ENCODE measurements at places on chromosomes 7 and 10.

DNA sequence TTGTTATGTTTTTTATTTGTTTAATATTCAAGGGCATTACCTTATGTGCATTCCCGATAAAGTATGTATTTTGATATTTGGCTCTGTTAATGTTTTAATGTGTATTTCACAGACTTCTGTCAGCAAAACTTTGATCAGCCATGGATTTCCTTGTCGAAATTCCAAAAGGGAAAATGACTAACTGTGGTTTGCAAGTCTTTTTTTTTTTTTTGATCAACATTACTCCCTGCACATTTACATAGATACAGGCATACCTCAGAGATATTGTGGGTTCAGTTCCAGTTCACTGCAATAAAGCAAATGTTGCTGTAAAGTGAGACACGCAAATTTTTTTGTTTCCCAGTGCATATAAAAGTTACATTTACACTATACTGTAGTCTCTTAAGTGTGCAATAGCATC, 351.9 kb downstream of the CXCL12 start:
- no peak for DNase-seq

DNA sequence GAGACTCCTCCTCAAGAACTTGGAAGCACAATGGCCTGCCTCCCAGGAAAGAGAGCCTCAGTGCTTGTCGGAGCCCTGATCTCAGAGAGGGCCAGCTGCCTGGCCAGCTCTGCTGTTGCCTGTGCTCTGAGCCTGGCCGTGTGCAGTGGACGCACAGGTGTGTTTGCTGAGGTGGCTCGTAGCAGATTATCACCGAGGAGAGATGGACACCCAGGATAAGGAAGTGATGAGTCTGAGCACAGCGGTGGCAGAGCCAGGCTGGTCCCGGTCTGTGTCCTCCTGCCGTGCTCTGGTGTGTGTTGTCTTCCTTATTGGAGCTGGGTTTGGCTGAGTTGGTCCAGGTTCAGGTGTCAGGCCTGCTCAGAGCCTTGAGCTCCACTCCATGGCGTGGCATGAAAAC, 208.5 kb downstream of the EBF3 start:
- no peak for DNase-seq

DNA sequence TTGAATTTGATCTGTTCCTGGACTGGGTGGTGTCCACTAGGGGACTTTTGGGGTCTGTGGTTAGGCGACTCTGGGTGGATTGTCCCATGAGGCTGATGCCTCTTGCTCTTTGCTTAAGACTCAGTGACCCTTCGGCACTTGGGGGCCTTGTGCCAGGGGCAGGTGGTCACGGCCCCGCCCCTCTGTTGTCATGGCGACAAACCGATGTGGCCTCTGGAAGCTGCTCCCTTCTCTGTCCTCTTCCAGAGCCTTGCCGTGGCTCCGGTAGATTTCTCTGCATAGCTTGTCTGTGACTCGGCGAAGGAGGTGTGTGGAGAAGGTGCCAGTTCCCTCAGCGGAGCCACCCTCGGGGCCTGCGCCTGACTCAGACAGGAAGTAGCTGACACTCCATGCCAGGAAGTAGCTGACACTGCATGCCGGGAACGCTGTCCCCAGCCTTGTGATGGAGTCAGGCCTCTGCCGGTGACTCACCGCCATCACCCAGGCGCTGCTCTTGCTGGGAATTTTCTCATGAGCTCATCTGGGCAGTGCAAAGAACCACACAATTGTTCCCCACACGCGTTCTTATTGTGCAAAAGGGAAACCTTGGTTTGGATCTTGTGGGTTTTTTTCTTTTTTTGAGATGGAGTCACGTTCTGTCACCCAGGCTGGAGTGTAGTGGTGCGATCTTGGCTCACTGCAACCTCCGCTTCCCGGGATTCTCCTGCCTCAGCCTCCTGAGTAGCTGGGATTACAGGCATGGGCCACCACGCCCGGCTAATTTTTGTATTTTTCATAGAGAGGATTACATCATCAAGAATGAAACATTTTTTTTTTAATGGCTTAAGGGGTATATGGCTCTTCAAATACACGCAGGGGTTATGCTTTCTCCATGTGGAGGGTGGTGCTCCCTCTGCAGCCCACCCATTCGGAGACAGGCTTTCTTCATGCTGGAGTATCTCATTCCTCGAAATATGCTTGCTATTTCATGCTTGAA, 72.6 kb downstream of the PFKFB3 start:
- peak; percentile 56 for DNase-seq

DNA sequence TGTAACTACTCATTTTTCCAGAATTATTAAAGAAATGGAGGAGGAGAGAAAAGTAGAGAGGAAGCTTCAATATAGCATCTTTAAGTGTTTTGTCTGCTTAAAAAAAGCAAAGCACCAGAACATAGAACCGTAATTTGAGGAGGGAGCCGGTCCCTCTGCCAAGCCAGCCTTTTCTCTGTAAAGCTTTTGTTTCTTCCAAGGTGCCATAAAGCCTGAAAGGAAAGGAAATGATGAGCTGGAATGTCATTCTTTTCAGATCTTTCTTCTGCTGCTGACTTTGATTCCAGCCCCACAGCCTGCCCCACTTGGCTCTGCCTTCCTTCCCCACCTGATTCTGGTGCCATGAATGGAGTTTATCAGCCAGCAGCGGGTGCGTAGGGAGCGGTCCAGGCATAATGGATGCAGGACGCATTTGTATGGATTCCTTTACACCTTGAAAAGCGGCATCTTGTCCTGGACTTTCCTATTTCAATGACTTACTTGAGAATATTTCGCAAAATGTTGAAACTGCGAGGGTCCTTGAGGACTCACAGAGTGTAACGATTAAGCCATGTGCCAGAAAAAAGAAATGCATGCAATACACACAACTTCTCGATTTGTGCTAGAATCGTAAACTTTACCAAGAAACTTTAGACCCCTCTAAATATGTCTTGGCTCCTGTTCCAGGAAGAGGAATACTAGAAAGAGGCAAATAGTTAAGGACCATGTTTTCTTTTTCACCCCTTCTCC, 569.5 kb upstream of the MGMT start:
- DNase-seq = no peak

GRCh38 chr10:68870061-68870460, 31.1 kb upstream of the DDX50 start:
- no peak for DNase-seq

GRCh38 chr7:150788474-150789269, 11.5 kb downstream of the TMEM176B start:
- DNase-seq = no peak

DNA sequence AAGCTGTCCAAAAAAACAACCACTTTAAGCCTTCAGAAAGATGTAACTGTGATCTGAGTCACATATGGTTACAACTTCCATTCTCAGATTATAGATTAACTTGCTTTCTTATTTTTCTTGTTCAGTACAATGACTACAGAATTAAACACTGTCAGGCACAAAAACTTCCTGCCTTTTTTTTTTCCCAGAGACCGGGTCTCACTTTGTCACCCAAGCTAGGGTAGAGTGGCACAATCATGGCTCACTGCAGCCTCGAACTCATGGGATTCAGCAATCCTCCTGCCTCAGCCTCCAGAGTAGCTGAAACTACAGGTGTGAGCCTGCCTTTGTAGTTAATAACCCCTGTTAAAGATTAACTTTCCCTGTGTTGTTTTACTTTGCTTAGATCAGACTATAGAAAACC, 163.2 kb downstream of the AVL9 start:
- DNase-seq = no peak

DNA sequence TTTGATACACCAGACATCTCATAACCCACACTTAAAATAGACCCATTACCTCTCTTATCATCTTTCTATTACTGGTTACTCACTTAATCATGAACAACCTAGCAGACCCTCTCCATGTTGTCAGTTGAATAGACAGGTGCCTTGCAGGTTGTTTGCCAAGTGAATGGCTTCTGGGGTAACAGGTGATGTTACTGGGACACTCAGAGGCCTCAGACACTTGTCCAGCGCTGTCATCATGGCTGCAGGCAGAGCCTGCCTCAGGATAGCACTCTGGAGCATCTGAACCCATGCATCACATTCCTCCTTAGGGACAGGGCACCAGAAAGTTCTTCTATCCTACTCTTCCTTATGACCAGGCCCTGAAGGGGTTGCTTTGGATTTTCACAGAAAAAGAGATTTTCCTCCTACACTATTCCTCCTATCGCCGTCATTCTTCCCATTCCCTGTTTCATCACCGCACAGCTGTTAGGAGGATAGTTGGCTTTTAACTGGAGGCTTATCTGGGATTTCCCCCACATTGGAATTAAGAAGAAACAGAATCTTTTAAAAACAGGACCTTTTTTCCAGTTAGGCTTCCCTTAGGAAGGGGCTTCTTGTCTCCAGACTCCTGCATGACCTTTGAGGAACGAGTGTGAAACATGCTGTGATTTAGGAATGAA, 182.1 kb downstream of the VTI1A start:
- no peak for DNase-seq

- DNase-seq = no peak
These were observed 12.8 kb upstream of the PROSER2 start for GRCh38 chr10:11810313-11810766.

DNA sequence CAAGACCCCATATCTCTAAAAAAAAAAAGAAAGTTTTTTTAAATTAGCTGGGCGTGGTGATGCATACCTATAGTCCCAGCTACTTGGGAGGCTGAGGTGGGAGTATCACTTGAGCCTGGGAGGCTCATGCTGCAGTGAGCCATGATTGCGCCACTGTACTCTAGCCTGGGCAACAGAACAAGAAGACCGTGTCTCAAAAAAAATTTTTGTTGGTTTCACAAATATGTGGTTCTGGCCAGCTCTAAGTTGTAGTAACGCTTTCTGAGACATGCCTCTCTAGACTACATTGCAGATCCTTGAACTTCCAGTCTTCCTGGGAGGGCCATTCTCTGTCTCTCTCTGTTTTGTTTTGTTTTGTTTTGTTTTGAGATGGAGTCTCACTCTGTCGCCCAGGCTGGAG, 24.6 kb upstream of the RHBDD2 start:
- no peak for DNase-seq

GRCh38 chr7:17680943-17681351, 259.3 kb downstream of the SNX13 start:
- DNase-seq = no peak

DNA sequence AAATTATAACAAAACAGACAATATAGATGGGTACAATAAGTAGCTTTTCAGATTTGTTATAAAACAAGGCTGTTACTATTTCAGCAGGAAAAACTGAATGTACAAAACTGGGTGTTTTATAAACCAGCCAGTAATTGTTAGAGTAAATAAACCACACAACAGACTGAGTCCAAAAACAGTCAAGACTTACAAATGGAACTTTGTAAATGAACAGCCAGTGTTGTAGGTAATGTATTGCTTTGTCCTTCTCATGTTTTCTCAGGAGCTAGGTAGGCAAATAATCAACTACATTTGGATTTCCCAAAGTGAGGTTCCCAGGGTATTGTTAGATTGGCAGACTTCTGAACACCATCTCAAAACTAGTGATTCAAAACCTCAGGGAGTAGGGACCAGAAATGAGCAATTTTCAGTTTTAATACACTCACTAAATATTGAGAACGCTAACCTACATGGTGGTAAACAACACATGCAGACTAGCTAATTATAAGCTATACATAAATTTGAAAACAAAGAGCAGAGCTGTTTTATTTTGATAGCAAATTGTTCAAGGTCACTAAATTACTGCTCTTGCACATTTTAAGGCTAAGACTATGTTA, 36.2 kb downstream of the HERPUD2 start:
- DNase-seq = no peak

- no peak for DNase-seq
These were observed 19.3 kb upstream of the OPTN start for GRCh38 chr10:13080643-13081042.

- no peak for DNase-seq
These were observed 67.2 kb downstream of the CCSER2 start for GRCh38 chr10:84395581-84395980.

- no peak for DNase-seq
These were observed 75.7 kb upstream of the CTBP2 start for GRCh38 chr10:125236091-125236490.

DNA sequence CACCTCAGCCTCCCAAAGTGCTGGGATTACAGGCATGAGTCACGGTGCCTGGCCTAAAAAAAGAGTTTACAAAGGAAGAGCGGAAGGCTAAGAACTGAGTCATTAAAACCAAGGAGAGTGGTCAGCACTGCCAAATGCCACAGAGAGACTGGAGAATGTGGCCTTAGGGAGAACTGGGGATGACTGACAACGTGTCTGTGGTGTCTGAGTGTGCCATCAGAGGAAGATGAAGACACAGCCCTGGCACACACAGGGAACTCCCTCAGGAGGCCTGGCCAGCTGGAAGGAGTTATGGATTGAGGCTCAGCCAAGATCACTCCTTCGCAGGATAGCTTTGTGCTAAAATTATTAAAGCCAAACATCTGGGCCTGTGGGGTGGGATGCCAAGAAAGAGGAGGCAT, 3.9 kb upstream of the INA start:
- DNase-seq = no peak

- DNase-seq = no peak
These were observed 8.0 kb upstream of the TAS2R60 start for GRCh38 chr7:143435266-143435665.

- DNase-seq = no peak
These were observed 18.9 kb downstream of the OPTN start for GRCh38 chr10:13118784-13119410.

DNA sequence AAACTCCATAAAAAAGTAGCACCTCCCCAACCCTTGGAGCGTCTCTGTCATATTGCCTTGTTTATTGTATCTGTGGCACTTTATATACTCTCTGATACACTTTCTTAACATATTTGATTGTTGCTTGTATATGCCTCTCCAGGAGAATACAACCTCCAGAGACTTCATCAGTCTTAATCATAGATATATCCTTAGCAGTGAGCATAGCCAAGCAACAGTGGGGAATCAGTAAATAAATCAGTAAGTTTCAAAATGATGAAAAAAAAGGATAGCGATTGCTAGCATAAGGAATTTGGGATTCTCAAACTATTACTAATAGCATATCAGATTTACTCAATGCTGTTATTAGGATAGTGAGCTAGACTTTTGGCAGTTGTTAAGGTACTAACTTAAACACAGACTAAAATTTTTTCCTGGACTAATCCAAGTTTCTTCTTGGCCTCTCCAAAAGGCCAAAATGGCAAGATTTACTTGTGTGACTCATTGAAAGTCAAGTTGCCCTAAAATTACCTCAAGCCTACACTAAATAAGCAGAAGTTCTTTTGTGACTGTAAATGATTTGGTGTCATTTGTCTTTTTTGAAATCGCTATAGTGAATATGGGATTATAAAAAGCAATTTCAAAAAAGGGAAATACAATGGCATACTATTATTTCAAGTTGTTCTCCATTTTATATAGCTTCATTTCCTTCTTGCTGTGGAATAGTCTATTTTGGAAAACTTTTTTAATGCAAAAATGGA, 177.9 kb downstream of the CHN2 start:
- no peak for DNase-seq

- DNase-seq = no peak
These were observed 89.8 kb downstream of the ARL4A start for GRCh38 chr7:12777257-12777656.

All from stimulated activated CD8-positive, alpha-beta memory T cell treated with anti-CD3 and anti-CD28 coated beads, Interleukin-7, amount 100 ng/mL, for 1 hour (primary cell).